ENCODE measurements at places on chromosomes 3 and 15.

DNA sequence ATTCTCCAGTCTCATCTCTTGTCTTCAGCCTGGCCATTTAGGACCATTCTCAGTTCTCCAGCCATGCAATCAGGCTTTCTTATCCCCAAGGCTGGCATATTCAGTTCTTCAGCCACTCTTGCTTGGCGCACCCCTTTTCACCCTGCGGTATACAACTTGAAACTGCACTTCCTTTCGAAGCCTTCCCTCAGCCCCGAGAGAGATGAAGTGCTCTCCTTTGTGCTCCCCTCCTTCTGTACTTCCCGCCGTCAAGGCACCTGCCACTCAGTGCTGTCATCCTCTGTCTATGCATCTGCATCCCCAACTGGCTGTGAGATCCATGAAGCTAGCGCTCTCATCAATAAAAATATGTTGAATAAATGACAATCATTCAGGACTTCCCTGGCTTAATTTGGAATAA, 45.7 kb downstream of the MORC1 start:
- DNase-seq = no peak

GRCh38 chr15:64461721-64462162, 1.4 kb downstream of the ZNF609 start:
- DNase-seq = no peak

DNA sequence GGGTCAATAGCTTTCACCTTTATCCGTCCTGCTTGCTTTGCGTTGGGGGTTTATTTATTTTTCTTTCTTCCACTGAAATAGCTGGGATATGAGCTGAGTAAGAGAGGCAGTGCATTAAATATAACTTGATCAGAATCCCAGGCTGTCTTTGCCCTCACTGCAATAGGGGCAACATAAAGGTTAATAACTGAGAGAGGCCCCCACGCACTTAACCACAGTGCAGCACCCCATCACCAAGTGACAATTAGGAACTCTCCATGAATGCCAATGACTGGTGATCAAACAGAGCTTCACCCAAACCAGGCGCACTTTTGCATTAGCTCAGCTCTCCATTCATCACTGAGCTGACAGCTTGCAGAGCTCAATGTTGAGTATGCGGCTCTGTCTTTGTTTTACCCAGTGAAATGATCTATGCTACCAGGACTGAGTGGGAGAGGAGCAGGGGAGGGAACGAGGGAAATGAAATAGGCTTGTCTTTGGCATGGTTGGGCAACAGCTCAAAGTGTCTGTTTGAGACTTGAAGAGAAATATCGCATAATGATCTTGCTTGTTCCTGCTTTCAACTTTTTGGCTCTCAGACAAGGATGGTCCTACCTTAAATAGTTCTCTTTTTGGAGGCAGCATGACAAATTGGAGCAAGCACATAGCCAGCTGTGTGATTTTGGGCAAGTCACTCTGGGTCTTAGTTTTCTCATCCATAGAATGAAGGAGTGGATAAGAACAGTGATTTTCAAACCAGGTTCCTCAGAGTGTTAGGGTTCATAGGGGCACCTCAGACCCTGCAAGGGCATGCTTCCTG, 14.5 kb upstream of the GLCE start:
- DNase-seq = no peak

GRCh38 chr15:70060214-70060992, 37.3 kb downstream of the TLE3 start:
- no peak for DNase-seq

GRCh38 chr15:58631319-58631718, 118.2 kb downstream of the ADAM10 start:
- no peak for DNase-seq

- DNase-seq = no peak
Observed at GRCh38 chr15:56959318-56959648, 40.8 kb downstream of the TCF12 start.
